ENCODE measurements at places on chromosomes 5 and 9.

GRCh38 chr5:161513942-161514341 is 32.6 kb downstream of the GABRB2 start:
- no peak for DNase-seq

GRCh38 chr9:122096620-122097415 is 3.7 kb upstream of the TTLL11 start:
- DNase-seq = no peak

DNA sequence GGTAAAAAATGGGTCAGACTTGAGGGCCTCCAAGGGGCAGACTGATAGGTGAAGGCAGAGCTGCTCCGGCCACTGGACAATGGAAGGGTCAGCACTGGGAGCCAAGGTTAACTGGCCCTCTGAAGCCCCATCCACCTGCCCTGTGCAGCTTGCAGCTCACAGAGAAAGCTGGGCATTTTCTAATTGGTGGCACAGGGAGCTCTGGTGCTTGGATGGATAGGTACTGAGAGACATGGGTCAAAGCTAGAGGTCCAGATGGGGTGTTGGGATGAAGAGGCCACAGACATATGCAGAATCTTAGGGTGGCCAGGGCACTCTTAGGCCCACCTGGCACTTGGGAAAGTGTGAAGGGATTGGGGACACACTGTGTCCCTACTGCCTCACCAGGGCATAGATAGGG is 29.5 kb upstream of the SARDH start:
- DNase-seq = no peak

DNA sequence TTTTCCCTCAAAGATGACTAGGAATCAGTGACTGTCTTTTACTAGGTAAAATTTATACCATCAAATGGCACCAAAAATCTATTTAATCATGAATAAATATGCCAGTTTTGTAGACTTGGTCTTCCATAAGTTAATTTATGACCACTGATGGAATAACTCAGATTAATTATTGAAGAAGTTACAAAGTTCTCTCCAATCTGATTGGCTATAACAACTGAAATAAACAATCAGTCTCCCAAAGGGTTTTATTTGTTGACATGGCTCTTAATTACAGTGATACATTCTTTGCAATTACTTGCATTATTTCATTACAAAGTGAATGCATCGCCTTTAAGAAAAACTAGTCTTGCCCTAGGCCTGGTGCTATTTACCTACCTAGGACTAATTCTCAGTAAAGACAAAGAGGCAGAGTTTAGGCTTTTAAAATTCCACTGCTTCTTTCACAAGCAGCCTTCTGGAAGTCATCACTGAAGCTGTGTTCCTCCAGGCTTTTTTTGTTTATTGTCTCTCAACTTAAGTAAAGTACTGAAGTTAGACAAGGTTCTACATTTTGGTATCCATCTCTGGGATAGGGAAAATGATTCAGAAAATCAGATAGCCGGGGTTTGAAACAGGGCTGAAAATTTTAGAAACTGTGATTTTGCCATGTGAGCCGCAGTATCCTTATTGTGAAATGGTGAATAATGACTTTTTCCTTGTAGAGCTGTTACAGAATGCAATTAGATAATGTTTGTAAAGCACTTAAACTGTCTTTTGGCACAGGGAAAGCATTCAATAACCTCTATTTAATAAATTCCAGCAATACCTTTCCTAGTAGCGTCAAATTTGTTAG is 2.5 kb downstream of the STOM start:
- no peak for DNase-seq

DNA sequence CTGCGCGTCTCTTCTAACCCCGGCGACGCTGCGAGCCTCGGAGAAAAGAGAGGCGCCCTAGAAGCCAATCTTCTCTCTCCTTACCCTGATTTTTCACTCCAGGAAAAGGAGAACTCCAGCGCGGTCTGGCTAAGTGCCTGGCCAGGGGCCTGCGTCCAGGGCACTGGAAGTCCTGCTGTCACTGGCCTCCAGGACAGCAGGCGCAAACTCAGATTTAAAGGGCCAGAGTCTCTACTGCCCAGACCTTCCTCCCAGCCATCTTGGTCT is 553 bp upstream of the FOXB2 start:
- DNase-seq = no peak

- no peak for DNase-seq
Measured at GRCh38 chr9:135392511-135392910, 87.1 kb upstream of the PPP1R26 start.

DNA sequence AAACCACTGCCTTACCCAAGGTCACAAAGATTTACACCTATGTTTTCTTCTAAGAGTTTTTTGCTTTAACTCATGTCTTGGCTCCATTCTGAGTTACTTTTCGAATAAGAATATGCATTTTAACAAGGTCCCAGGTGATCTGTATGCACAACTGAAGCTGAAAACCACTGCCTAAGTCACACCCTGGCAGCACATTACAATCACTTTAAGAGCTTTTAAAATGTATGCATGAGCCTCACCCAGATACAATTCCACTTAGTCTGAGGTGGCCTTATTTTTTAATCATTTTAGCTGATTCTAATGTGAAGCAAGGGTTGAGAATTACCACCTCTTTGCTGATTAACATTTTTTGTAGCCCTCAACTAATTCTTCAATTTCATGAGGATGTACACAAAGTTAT is 29.5 kb downstream of the IDNK start:
- DNase-seq = no peak

- no peak for DNase-seq
Measured at GRCh38 chr5:64914396-64914795, 145.7 kb downstream of the CWC27 start.

DNA sequence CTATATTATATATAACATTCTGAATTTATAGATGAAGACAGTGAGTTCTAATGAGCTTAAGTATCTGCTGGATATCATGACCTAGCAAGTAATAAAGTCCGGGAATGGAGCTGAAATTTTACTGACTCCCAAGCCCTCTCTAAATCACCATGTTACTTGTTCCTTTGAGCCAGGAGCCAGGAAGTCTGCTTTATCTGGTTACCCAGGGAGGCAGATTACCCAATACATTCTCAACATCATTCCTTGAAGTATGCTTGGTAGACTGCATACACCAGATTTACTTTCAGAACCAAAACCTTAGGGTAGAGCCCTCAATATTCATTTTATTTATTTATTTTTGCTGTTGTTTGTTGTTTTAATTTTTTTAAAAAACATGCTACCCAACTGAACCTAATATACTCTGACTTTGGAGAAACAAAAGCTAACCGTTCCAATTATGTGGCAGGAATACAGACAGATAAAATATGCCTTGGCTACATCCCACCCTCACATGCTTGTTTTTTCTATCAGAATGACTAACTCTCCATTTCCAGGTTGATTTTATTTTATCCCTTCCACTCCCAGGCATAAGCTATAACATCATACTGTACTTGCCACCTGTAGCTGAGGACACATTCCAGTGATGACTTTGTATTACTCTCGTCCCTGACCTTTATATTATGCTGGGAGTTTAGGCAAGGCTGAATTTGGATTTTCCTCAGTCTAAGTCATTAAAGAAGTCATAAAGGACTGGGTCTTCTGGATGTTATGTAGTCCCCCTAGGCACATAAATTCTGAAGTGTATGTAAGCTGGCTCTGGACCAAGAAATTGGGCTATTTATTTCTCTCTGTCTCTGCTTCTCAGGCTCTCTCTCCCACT is 82.0 kb downstream of the YIPF5 start:
- DNase-seq = no peak

- DNase-seq = no peak
Measured at GRCh38 chr5:17227868-17228267, 10.4 kb downstream of the BASP1 start.

GRCh38 chr9:111678293-111678692 is 16.9 kb downstream of the GNG10 start:
- no peak for DNase-seq

DNA sequence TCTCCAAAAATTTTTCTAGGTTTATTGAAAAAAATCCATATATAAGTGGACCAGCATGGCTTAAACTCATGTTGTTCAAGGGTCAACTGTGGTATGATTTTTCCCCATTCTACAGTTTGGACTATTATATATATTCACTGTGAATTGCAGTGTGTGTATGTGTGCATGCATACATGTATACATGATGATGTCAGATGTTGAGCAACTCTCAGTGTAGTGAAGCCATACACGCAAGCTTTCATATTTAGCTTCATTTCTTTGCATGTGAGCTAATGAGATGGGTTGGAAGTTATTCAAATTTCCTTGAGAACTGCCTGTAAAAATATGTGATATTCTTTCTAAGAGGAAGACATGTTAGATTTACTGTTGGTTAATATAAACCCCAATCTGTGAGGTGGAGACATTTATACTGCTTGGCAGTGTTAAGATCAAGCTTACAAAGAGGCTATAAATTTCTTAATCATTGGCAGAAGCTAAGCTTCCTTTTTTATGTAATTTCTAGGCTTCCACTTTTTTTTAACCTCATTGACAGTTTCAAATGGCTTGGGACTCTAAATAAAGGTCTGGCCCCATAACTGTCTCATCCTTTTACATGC is 134.8 kb downstream of the GABRG2 start:
- DNase-seq = no peak

GRCh38 chr9:89207026-89207425 is 28.4 kb upstream of the SHC3 start:
- no peak for DNase-seq

GRCh38 chr9:33446946-33447798 is at the start of gene AQP3:
Gene AQP3 (minus strand): TSS chr9:33447593. CDS start chr9:33447530, 63 bp downstream.
- peak; percentile 41 for DNase-seq

DNA sequence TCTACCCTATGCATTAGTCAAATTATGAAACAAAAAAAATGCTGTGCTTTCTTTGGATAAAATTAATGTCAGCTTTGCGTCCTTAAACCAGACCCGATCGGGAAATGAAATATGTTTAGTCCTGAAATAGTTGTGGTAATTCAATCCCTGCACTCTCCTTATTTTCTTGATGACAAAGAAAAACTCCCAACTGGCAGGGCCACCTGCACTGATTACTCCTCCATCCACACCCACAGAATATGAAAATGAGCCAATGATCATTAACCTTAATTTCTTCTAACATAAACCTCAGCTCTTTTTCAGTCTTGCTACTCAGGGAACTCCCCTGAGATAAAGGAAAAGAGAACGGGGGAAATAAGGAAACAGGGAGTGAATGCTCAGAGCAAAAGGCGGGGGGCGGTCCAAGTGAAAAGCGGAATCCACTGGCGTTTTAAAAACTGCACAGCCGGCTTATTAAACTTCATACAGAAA is 245.3 kb downstream of the BNC2 start:
- no peak for DNase-seq

DNA sequence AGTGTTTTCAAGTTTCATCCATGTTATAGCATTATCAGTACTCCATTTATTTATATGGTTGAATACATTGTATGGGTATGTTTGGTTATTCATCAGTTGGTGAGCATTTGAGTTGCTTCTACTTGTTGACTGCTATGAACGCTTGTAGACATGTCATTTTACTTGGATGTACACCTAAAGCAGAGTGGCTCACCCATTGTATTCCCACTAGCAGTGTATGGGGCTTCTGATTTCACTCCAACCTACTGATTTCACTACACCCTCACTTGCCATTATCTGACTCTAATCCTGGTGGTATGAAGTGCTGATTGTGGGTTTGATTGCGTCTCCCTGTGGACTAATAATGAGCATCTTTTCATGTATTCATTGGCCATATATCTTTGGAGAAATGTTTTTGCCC is 9.5 kb downstream of the NPM1 start:
- no peak for DNase-seq

DNA sequence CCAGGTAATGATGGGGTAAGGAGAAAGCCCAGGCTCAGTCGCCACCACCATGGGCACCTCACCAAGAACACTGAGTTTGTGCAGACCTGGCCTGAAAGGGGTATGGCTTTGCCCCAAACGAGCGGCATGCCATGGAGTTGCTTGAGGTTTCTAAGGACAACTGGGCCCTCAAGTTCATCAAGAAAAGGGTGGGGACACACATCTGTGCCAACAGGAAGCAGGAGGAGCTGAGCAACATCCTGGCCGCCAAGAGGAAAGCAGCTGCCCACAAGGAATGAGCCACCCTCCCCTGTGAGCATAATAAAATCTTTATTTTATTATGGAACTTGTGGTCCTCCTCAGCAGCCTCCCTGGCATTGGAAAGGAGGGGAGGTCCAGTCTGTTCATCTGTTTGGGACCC is 23.8 kb downstream of the CD14 start:
- DNase-seq = no peak

GRCh38 chr5:108557686-108558085 is 175.8 kb upstream of the FBXL17 start:
- no peak for DNase-seq

GRCh38 chr5:80092486-80093107 is 57.4 kb downstream of the THBS4 start:
- DNase-seq = no peak

- no peak for DNase-seq
Measured at GRCh38 chr9:69446496-69446895, 121.5 kb downstream of the ENTREP1 start.

- DNase-seq = peak; percentile 69
Measured at GRCh38 chr5:178113141-178113787, at the start of gene N4BP3. Gene N4BP3 (plus strand): TSS chr5:178113532. CDS start chr5:178119584, 6,052 bp downstream.

DNA sequence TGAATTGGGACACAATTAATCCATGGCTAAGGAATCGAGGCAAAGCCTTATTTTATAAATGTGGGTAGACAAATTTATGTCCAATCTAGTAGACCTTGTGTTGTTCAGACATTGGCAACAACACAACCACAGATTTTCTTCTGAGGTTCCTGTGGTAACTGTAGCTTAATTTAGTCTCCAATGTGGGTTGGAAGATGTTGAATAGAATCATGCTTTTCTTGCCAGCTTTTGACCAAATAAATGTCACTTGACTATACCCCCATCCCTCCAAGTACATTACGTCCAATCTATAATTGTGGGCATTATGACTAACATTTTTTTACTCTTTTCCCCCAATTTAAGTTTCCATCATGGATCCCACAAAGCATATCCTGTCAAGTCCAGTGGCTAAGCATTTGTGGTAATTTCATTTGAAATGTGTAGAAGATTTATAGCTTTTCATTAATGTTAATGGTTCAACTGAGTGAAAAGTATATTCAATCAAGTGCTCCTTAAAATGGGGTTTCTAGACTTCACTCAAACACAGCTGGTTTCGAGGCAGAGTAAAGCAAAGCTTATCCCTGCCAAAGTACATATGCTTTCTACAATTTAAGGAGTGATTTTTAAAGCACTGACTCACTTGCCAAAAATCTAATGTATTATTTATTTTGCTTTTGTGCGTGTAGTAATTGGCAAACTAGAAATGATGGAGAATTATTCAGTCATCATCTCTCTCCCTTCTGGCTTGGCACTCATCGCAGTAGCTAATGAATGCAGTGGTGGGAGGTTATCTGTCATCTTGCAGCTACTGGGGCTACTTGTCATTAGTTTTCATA is 141.8 kb downstream of the FAM174A start:
- DNase-seq = no peak

DNA sequence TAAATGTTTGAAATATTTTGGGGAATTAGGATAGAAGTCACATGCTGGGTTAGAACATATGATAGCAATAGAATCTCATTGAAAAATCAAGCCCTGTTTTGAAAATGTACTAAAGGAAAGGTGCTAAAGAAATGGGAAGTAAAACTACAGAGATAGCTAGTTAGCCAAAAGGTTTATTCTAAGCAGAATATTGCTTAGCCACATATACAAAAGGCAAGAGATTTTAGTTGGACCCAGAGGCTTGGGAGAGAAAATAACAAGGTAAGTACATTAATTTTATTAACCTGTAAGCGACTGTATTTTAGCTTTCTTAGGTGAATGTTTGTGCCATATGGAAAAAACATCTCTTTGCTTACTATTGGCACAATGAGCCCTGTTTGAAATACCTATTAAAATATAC is 108.3 kb downstream of the RPS23 start:
- DNase-seq = no peak

Data from stimulated activated CD4-positive, alpha-beta T cell treated with anti-CD3 and anti-CD28 coated beads, Interleukin-12 subunit alpha, Interleukin-12 subunit beta, amount 100 ng/mL, for 48 hours (primary cell).